ENCODE measurements at places on chromosomes 7 and 10.

DNA sequence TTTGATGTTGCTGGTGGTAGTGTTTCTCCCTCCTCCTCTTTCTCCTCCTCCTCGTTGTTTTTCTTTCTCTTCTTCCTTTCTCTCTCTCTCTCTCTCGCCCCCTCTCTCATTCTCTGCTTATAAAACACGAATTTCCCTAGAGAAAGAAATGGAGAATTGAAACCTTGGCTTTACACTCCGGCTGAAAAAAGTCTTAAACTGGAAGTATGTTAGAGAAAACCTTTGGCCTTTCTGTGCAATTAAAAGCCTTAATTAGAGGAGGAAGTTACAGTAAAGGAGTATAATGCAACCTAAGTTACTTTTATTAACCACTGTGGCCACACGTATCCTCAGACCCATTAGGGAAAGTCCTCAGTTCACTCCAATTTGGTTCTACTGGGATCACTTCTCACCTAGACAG, 501.7 kb upstream of the SORCS1 start:
- no peak for DNase-seq

- no peak for DNase-seq
Measured at GRCh38 chr10:43174969-43175368, 36.7 kb downstream of the CSGALNACT2 start.

GRCh38 chr7:134419875-134420274, 39.0 kb downstream of the AKR1B1 start:
- DNase-seq, result no peak

- no peak for DNase-seq
Measured at GRCh38 chr7:122014697-122015096, 129.4 kb downstream of the AASS start.

DNA sequence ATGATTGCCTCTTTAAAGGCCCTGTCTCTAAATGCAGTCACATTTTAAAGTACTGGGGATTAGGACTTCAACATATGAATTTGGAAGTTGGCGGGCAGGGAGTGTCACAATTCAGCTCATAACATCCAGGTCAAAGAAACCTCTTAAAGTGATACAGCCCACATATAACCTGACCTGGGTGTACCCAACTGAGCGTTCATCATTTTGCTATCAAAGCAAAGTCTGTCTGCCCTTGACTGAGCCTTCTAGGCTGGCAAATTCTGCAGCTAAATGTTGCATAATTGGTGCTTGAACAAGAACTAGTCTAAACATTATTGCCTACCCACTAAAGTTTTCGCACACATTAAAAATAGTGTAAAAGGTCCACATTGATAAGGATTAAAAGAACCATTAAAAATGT, 3.7 kb downstream of the MSRB2 start:
- no peak for DNase-seq

GRCh38 chr10:52768001-52768532, 4.5 kb downstream of the MBL2 start:
- DNase-seq, result no peak

DNA sequence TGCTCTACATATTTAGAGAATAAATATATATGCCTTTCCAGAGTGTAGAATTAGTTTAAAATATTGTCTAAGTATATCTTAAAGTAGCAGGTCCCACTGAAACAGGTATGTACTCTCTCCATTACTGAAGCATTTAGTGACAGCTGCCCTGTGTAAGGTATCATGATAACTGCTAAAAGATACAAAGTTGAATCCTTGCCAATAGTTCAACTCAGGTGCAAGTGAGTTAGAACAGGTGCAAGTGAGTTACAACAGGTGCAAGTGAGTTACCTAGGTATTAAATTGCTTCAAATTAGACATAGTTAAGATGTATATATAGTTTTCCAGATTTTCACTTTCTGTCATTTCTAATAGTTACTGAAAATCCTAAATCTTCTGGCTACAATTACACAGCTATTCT, 119.1 kb downstream of the CNOT4 start:
- DNase-seq, result no peak

GRCh38 chr7:10483671-10484070, 490.0 kb upstream of the PHF14 start:
- peak; percentile 7 for DNase-seq

DNA sequence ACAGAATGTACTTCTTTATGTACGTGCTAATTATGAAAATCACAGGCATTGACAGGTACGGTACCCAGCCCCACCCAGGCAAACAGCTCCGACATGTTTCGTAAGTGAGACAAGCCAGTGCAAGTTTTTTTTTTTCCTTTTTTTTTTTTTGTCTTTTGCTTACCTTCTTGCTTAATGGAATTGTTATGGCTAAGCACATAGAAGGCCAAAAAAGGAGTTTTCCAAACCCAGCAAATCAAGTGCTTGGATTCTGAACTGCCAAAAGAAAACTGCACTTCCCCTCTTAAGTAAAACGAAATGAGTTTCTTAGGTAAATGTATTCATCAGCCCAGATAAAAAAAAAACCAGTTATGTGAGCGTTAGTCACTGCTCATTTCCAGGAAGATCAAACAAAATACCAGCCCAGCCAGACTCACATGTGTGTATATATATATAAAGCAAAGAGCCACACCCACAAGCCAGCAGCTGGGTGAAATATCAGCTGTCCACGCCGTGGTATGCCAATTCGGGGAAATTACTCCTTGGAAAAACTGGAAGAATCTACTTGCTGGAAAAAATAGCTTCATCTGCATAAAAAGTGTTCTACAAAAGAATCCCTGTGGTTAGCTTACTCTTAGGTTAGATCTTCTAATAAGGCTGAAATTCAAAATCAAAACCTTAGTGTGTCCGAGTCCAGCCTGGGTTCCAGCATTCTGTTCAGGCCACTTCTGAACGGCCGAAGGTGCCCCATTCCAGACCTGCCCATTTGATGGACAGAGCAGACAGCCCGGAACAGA, 8.0 kb downstream of the KLF6 start:
- DNase-seq, result peak; percentile 96

DNA sequence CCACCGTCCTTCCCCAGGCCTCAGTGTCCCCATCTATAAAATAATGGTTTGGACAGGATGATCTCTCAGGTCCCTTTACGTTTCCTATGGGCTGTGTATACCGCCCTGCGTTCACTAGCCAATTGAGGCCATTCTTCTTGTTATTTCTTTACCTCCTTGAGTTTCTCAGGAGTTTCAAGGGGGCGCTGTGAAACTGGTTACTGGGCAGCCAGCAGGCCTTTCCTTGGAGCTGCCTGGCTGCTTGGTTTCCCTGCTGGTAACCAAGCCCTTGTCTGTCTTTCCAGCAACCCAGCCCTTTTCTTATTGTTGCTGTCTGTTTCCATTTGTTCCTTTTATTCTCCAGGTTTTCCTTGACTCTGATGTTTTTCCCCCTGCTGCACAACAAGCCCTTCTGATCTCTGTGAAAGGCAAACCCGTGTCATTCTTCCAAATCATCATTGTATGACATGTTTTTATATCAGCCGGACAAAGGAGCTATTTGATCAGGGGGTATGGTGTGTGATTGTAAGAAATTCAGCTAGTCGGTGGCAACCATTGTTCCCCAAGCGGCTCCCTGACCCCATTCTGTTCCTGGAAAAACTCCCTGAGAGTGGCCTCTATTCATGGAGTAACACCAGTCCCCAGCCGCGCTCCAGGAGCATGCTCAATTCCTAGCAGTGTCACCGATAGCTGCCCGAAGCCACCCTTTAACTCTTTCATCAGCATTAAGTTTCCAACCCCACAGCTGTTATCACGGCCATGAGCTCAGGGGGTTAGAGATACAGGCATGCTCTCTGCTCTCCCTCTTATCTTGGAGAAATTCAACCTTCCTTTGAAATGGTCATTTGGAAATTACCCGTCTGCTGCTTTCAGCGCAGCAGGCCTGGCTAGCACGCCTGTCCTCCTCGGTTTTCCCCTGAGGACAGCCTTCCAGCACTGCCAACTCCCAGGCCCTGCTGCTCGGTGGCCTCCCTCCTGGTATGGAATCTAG, 26.6 kb downstream of the FGF8 start:
- DNase-seq, result no peak

- peak; percentile 87 for DNase-seq
Measured at GRCh38 chr10:70363971-70364771, 18.3 kb downstream of the LRRC20 start.

DNA sequence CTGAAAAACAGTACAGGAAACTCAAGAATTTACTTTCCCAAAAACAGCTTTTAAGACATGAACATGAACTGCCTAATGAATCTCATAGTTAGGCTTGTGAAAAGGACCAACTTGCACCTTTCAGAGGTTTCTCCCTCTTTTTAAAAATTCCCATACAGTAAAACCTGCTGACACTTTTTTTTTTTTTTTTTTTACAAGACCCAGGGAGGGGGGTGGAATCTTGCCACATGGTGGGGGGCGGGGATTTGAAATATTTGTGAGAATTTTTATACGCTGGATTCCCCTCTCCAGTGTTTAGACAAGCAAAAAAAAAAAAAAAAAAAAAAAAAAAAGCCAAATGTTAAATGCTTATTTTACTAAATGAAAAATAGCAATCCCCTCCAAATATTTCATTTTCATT, 57.4 kb downstream of the HIBADH start:
- DNase-seq, result no peak

GRCh38 chr7:69690329-69690728, 92.1 kb downstream of the AUTS2 start:
- no peak for DNase-seq

GRCh38 chr7:47074702-47075153, 507.2 kb downstream of the TNS3 start:
- no peak for DNase-seq

GRCh38 chr10:35415505-35415904, 79.2 kb downstream of the CCNY start:
- no peak for DNase-seq

Data from astrocyte (in vitro differentiated cells and primary cell).